Aorta (tissue), 5 donors: ENCODE measurements at places on chromosomes 12 and 14. TPM values are rescaled to one million over a fixed set of nuclear protein-coding genes. Genes with fewer than 3 reads are reported as not detected.

DNA sequence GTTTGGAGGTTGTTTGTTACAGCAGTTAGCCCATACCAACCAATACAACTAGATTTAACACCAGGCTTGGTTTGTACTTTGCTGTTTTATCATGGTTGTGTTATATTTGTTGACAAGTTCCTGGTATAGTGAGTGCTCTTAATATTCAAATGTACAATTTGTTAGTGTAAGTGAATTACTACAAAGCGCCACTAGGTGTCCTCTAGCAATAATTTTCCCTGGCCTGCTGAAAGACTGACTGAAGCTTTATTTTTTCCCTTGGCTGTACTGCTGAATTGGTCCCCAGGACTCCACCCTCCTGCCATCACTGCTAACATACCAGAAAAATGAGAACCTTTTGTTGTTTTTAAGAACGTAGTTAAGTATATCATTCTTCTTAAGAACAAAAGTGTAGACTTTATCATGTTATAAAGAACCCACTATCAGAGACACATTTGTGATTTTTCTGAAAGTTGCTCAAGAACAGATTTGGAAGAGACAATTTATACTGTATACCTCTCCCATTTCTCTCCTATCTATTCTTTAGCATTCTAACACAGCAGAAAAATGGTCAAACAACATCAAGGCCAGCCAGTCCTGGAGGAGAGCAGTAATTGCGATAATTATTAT lies 75.3 kb upstream of the FAR2 start:
- H3K4me1 ChIP-seq: no peaks in the 10 kb centered on the region
- H3K4me3 ChIP-seq: no peak overlapping the region
- no peak overlapping the region for H3K27ac ChIP-seq
- no peaks in the 10 kb centered on the region for H3K27me3 ChIP-seq
- no peaks in the 10 kb centered on the region for H3K36me3 ChIP-seq
- DNase-seq: no peak

DNA sequence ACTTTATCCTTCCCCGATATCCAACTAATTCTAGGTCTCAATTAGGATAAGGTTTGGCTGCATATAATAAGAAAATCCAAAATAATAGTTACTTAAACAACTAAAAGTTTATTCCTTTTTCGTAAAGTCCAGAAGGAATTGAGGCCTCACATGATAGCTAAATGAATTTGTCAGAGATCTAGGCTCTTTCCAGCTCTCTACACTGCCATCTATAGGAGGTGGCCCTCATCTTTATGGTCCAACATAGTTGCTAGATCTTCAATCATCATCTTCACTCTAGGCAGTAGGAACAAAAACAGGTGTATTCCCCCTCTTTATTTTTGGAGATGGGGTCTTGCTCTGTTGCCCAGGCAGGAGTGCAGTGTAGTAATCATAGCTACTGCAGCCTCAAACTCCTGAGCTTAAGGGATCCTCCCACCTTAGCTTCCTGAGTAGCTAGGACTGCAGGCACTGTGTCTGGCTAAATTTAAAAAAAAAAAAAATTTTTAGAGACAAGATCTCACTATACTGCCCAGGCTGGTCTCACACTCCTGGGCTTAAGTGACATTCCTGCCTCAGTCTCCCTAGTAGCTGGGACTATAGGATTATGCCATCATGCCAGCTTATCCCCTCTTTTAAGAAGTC lies 46.5 kb upstream of the SAV1 start:
- H3K27ac ChIP-seq: no peak overlapping the region
- DNase-seq: no peak
- no peak overlapping the region for H3K4me3 ChIP-seq
- no peaks in the 10 kb centered on the region for H3K27me3 ChIP-seq
- no peaks in the 10 kb centered on the region for H3K4me1 ChIP-seq
- H3K36me3 ChIP-seq: peaks cover 1% of the 10 kb centered on the region

DNA sequence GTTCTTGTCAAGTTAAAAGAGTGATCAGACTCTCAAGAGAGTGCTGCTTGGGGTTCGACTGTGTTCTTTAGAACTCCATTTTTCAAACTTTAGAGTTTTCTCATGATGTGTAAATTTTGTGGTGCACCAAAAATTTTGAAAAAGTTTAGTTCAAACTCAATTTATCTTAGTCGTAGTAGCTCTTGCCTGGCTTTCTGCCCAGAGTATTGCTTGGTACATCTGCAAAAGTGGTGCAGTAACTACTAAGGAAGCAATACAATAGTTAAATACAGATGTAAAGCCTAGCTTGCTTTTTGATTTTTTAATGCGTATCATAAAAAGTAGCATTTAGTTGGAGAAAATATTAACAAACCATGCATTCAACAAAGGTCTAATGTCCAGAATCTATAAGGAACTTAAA lies 9.5 kb upstream of the CCDC91 start:
- no peaks in the 10 kb centered on the region for H3K4me1 ChIP-seq
- H3K4me3 ChIP-seq: no peak overlapping the region
- H3K27me3 ChIP-seq: no peaks in the 10 kb centered on the region
- H3K36me3 ChIP-seq: no peaks in the 10 kb centered on the region

- H3K4me3 ChIP-seq: no peak overlapping the region
- DNase-seq: peak; percentile 90
These were observed 24.4 kb downstream of the CD9 start for GRCh38 chr12:6224550-6224949.

LGR5 gene
- total RNA-seq: 1.6 TPM
